ENCODE measurements at places on chromosomes 7 and 10.

- no peak for DNase-seq
Observed at GRCh38 chr10:3889961-3890522, 105.0 kb upstream of the KLF6 start.

DNA sequence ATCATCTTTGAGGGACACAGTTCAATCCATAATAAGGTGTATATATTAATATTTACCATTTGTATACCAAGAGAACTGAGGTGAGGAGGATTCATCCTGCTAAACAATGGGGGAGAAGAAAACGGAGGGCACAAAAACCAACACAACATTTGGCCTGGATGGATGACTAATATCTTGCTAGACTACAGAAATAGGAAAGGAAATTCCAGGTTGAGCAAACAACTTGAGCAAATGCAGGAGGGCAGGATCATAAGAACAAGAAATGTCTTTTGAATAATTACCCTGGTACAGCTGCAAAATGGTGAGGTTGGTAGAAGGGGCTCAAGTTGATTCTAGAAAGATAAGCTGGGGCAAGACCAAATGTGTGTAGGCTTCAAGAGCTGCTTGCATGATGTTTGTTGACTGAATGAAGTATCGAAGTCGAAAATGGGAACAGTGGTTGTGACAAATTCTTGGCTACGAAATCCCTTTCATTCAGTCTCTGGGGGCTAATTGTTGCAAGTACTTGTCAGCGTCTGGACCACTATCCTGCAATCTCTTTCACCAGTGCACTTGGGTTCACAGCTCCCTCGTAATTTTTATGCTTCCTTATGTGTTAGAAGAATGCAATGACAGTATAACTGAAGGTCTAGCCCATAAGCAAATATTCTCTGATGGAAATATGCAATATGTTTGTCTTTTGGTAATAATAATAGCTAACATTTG, 176.2 kb downstream of the PTEN start:
- DNase-seq, result no peak

DNA sequence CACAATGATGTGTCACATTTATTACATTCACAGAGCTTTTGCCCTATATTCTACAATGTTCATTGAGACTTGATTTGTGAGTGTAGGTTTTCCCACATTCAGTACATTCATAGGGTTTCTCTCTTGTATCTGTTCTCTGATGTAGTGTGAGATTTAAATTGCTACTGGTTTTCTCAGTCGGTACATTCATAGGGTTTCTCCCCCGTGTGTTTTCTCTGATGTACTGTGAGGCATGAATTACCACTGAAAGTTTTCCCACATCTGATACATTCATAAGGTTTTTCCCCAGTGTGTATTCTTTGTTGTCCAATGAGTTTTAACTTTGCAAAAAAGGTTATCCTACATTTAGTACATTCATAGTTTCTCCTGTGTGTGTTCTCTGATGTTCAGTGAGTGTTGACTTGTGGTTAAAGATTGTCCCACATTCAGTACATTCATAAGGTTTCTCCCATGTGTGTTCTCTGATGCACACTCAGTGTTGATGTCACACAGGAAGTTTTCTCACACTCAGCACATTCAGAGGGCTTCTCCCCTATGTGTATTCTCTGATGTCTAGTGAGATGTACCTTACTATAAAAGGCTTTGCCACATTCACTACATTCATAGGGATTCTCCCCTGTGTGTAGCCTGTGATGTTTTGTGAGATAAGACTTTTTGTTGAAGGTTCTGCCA, 63.0 kb downstream of the ZNF248 start:
- DNase-seq, result no peak

- no peak for DNase-seq
Observed at GRCh38 chr10:93570383-93570782, 3.9 kb downstream of the FFAR4 start.
